ENCODE measurements at places on chromosomes 3 and 15.
A peak's percentile ranks its signal among the peaks of the same experiment; 100 is the strongest.

- DNase-seq = no peak
Measured at GRCh38 chr3:108008931-108009639, 81.7 kb downstream of the CD47 start.

- DNase-seq = no peak
Measured at GRCh38 chr3:11238060-11238459, 34.1 kb upstream of the ATG7 start.

DNA sequence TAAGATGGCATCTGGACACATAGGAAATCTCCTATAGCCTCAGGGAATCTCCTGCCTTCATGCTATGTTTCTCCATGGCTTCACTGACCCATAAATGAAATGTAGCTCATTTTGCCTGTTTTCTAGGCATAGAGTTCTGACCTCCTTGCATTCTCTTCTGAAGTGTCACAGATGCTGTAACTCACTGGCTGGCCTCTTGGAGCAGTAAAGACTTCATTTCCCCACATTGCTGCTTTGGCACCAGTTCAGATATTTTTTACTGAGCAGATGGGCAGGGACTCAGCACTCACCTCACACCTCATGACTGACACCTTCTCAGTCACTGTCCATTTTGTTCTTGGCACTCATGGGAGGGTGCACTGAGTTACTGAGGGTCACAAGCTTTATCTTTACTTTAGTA is 286.7 kb upstream of the TGFBR2 start:
- peak; percentile 92 for DNase-seq

GRCh38 chr15:49145651-49146609 is 9.5 kb downstream of the COPS2 start:
- peak; percentile 50 for DNase-seq

- DNase-seq = no peak
Measured at GRCh38 chr15:50906954-50907600, 1.4 kb upstream of the AP4E1 start.

DNA sequence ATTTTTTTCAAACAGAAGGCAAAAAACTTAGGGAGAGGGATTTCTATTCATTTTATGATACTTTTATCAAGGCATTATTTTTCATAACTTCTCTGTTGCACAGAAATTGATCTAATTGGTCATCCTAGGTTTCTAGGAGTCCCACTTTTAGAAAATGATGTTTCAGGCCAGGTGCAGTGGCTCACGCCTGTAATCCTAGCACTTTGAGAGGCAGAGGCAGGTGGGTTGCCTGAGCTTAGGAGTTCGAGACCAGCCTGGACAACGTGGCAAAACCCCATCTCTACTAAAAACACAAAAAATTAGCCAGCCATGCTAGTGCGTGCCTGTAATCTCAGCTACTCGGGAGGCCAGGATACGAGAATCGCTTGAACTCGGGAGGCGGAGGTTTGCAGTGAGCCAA is 2.8 kb downstream of the LACTB start:
- DNase-seq = no peak

DNA sequence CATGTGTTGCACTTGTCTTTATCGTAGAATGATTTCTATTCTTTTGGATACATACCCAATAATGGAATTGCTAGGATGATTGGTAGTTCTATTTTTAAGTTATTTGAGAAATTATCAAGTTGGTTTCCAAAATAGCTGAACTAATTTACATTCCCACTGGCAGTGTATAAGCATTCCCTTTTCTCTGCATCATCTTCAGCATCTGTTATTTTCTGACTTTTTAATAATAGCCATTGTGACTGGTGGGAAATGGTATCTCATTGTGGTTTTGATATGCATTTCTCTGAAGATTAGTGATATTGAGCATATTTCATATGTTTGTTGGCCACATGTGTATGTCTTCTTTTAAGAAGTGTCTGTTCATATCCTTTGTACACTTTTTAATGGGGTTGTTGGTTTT is 81.7 kb upstream of the NUDT16 start:
- no peak for DNase-seq

- DNase-seq = no peak
Measured at GRCh38 chr3:81451140-81451539, 310.3 kb downstream of the GBE1 start.

DNA sequence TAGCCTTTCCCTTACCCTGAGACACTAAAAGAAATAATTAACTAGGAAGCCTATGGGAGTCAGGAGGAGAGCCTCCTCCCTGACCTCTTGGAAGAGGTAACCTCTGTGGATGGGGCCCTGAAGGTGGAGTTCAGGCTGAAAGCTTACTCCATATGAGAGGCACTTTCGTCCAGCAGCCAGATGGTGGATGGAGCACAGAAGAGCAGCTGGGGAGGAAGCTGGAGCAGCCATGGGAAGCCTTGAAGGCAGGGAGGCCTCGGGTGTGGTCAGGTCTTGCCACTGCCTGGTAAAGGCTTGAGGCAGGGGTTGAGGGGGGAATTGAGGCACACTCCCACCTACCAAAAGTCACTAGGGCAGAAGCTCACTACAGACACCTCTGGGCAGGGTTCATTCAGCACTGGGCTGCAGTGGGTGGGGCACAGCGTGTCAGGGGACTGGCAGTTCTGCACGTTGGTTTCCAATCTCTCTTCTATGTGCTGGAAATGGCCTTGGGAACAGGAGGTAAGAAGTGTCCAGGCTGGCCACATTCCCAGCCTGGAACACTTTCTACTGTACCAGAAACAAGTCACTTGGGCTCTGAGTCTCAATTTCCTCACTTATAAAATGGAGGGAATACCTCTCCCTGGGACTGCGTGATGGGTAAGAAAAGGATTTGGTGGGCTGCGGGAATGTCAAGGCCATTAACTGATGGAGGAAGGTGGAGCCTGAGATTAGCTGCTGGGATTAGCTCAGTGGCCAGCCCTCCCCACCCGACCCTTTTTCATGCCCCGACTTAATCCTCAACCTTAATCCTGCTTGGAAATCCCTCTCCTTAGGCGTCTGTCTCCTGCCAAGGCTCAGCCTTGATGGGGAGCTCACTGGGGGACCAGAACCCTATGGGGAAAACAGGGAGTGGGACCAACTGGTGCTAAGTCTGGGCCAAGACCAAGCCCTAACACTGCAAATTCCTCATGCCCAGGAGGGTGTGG is 5.4 kb downstream of the PCBP4 start:
- DNase-seq = peak; percentile 95

GRCh38 chr3:81808900-81809299 is 47.5 kb upstream of the GBE1 start:
- DNase-seq = no peak

GRCh38 chr3:73143821-73144237 is 82.4 kb downstream of the EBLN2 start:
- peak; percentile 13 for DNase-seq

DNA sequence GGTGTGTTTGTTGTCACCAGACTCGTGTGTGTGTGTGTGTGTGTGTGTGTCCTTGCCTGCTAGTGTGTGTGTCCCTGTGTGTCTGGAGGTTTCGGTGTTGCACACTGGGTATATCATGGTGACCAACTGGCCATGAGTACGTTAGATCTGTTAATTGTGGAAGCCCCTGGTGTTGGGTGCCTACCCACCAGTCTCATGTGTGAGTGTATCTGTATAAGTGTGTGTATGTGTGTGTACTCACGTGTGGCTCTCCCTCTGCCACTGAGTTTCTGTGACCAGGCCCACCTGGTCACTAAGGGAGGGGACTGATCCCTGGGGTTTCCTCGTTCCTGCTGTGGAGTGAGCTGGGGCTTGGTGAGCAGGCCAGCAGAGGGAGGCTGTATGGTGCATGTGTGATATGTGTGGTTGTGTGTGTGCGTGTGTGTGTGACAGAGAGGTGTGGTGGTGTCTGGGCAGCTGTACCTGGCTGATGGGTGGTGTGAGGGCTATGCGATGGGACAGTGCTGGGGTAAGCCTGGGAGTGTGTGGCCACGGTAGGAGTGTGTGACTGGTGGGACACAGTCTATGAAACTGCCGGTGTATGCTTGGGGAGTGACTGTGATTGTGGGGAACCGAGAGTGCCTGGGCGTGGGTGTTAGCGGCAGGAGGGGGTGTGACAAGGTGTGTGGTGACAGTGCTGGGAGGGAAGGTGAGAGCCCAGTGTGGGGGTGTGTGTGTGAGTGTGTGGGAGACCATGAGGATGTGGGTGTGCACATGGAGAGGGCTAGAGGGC is 1.8 kb downstream of the PRKCD start:
- DNase-seq = no peak

GRCh38 chr15:89693696-89694095 is 3.1 kb downstream of the WDR93 start:
- no peak for DNase-seq

GRCh38 chr15:78105476-78106241 is 13.3 kb downstream of the SH2D7 start:
- no peak for DNase-seq

GRCh38 chr3:146160321-146160963 is 542 bp downstream of the PLOD2 start:
- DNase-seq = peak; percentile 93

- no peak for DNase-seq
Measured at GRCh38 chr15:66981771-66982170, 83.6 kb upstream of the SMAD3 start.

DNA sequence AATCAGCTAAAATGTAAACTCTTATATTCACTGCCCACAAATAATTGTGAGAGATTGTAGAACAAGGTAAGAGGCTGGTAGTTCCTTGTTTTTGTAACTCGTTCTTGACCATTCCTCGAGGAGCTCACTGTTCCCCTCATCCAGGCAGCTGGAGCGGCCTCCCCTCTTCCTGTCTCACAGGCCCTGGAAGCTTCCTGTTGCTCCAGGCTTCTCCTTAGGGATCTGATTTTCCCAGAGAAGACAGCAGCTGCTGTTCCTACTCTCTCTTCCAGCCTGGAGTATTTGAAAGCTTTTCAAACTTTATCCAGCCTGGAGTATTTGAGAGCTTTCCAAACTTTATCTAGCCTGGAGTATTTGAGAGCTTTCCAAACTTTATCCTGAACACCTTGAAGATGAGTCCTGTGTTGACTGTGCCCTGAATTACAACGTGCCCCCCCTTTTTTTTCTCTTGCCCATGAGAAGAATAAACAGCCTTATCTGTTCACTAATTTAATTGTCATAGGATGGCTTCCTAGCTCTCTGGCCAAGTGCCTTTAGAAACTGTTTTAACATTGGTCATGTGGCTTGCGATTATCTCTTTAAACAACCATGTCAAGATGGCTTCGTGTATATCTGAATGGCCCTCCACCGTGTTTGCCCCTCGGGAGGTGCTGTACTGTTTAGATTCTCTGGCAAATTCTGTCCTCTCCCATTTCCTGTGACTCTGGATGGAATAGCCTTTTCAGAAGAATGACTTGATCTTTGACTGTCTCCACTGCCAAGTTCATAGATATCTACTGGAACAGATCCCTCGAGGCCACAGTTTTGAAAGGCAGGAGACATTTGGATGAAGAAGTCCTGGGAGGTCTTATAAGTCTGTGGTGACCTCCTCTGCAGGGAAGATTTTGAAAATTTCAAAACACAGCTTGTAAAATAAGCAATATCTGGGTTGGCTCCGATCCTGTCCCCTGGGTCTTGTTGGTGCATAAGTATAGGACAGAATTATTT is 4.8 kb downstream of the ADAMTSL3 start:
- DNase-seq = no peak

- no peak for DNase-seq
Measured at GRCh38 chr3:129936757-129937156, 37.8 kb upstream of the TRH start.

DNA sequence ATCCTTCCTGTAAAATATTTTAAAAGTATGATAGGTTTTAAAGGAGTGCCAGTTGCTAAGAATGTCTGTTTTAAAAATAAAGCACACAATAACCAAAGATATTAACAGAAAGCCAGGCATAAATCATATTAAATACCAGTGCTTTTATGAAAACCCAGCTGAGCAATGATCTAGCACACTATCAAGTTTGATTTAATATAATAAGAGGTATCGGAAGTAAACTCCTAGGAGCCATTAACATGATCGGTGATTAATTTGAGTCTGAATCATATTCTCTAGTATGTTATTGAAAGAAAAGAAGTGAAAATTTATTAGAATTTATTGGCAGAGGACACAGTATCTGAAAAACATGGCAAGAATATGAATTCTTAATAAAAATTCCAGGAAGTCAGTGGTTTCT is 91.7 kb downstream of the SPATA16 start:
- no peak for DNase-seq

DNA sequence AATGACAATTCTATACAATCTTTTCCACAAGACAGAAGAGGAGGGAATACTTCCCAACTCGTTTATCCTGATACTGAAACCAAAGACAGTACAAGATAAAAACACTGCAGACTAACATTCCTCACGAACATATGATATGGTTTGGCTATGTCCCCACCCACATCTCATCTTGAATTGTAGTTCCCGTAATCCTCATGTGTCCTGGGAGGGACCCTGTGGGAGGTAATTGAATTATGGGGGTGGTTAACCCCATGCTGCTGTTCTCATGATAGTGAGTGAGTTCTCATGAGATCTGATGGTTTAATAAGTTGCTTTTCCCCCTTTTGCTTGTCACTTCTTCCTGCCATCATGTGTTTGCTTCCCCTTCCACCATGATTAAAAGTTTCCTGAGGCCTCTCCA is 83.9 kb upstream of the PROK2 start:
- no peak for DNase-seq

DNA sequence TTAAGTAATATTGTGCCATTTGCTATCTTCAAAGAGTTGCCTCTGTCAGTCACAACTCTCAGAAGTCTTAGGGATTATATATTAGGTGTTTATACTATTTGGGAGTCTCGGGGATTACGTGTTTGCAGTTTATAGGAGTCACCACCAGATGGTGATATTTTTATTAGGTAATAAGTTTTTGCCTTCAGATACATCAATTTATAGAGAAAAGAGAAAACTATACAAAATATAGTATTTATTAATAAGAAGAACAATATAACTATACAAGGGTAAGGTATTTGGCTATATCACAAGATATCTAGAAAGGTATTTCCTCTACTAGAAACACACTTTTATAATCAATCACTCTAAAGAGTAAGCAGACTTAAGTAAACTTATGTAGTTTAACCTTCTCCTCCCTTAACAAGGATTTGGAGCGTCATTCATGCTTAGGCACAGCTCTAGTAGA is 10.7 kb upstream of the DHX36 start:
- peak; percentile 76 for DNase-seq

- no peak for DNase-seq
Measured at GRCh38 chr15:52020221-52021085, 1.4 kb downstream of the MAPK6 start.

DNA sequence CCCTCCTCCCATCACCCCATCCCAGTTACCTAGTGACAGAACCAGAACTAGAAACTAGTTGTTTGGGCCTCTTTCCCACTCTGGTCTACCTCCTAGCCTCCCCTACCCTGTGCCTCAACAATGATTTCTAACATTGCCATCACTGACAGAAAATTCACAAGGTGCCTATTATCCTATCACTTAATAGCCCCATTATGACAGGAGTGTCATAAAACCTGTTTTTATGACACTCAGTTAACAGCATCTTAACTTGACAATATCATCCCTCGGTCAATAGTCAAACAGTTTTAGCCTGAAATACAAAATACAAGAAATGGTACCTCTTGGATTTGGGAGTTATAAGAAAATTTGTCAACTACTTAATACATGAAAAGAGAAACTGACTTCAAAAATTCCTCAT is 46.5 kb downstream of the ULK4 start:
- no peak for DNase-seq

GRCh38 chr3:47976135-47976732 is 40.0 kb downstream of the MAP4 start:
- DNase-seq = no peak

GRCh38 chr3:10548992-10549391 is 43.6 kb upstream of the ATP2B2 start:
- DNase-seq = no peak

- DNase-seq = no peak
Measured at GRCh38 chr3:76855451-76855850, 184.4 kb upstream of the ROBO2 start.

Measured in NCI-H524 (cell line).